Thoracic aorta (tissue), 2 donors: ENCODE measurements at places on chromosomes 12 and 14.

- no peak for DNase-seq
Measured at GRCh38 chr12:79954037-79954610, 19.2 kb upstream of the PPP1R12A start.

- no peak for DNase-seq
Measured at GRCh38 chr12:12925388-12925787, 26.6 kb downstream of the GPRC5D start.

DNA sequence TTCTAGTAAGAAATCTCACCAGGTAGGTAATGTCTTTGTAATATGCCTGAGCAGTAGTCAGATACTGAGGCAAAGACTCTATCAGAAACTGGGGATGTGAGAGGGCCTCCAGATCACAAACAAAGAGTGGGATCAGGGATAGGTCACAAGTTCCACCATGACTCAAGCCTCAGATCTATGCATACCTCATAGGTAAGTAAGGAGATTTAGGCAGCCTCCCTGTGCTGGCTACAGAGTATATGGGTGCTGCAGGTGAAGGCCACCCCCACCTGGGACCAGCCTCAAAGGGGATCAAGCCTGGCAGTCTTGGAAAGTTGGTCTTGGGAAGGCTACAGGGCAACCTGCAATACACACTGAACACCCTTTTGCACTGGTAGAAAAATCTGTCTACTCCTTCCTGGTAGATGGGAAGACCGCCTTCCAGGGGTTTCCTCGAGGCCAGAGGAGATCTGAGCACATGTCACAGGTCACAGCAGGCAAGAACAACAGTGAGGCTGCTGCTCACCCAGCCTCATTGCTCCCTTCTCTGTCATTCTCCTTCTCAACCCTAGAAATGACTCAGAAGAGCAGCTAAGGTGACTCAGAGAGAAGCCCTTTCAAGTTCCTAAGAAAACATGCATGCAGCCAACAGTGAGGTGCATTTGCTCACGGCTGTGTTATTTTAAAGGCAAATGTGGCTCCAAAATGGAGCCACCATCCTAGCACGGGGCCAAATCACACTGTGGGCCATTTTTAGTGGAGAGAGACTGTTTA is 143.4 kb upstream of the CDKN3 start:
- DNase-seq = peak; percentile 5

DNA sequence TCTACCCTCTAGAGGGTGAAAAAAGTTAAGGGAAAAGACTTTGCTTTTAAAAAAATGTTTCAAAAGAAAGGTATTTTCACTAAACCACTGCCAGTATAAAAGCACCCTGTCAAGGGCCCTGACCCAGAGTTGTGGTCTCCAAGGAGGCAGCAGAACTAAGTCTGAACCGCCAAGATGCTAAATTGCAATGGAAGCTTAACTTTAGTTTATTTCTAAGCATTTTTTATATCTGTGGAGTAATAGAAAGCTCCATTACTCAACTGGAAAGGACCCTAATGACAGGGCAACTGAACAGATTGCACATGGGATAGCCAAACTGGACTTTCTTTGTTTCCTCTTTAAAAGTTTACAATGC is 379.8 kb downstream of the NAV3 start:
- no peak for DNase-seq

DNA sequence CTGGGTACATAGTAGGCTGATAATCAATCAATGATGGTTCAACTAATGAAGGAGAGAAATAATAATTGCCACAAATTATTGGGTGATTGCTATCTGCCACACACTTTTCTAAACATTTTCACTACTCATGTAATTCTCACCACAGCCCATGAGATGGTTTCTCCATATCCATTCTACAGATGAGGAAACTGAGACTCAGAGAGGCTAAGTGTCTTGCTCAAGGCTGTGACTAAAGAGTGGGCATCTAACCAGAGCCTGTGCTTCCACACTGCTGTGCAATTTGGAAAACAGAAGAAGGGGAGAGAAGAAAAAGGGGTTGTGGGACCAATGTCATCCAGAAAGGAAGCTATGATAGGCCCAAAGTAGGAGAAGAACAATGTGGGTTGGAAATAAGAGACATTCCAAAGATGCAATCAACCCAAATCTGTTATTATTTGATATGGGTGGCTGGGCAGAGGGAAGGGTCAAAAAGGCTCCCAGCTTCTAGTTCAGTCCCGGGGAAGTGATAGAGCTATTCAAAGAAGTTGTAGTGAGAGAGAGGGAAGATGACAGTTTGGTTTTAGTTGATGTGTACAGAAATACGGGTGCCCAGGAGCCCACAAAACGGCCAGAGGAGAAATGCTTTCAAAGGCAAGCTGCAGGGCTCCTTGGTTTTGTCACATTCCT is 483 bp upstream of the NR1H4 start:
- DNase-seq = no peak
